Uterine smooth muscle cell (primary cell): ENCODE measurements at places on chromosomes 11 and 22. TPM values are rescaled to one million over a fixed set of nuclear protein-coding genes. Genes with fewer than 3 reads are reported as not detected.

ROBO4 gene
- 1.1 and 3.0 TPM in 2 replicates for total RNA-seq

PNPLA5 gene
- total RNA-seq = under 0.01 TPM in 1 of 2 replicates, not detected in the other

NCF4 gene
- not detected in 2 replicates for total RNA-seq

TMPRSS5 gene
- under 0.01 and 0.50 TPM in 2 replicates for total RNA-seq

MPZL3 gene
- total RNA-seq = 0.62 and 1.8 TPM in 2 replicates

OR52H1 gene
- total RNA-seq = 0.66 and 1.1 TPM in 2 replicates

OR8D4 gene
- total RNA-seq = not detected in 2 replicates

CRYBB2 gene
- total RNA-seq = not detected in 2 replicates

B3GAT1 gene
- under 0.01 TPM in 1 of 2 replicates, not detected in the other for total RNA-seq

YPEL4 gene
- total RNA-seq = 0.66 and 1.6 TPM in 2 replicates

HIRA gene
- 25.2 and 25.8 TPM in 2 replicates for total RNA-seq

MPST gene
- total RNA-seq = 47.5 and 62.5 TPM in 2 replicates

FOLR2 gene
- not detected in 2 replicates for total RNA-seq

NR1H3 gene
- 13.4 and 13.7 TPM in 2 replicates for total RNA-seq

VPREB1 gene
- total RNA-seq = not detected in 2 replicates

USP28 gene
- 36.0 and 38.5 TPM in 2 replicates for total RNA-seq

TSPAN18 gene
- total RNA-seq = 0.12 TPM in 1 of 2 replicates, not detected in the other

KRTAP5-7 gene
- total RNA-seq = 0.11 TPM in 1 of 2 replicates, not detected in the other

TMPRSS4 gene
- total RNA-seq = not detected in 2 replicates

PTPRJ gene
- 8.6 and 9.8 TPM in 2 replicates for total RNA-seq

NXPE1 gene
- not detected in 2 replicates for total RNA-seq

OR5A1 gene
- total RNA-seq = not detected in 2 replicates

DBX1 gene
- total RNA-seq = not detected in 2 replicates
